GM12864 (cell line): ENCODE measurements at places on chromosomes 5 and 9.

DNA sequence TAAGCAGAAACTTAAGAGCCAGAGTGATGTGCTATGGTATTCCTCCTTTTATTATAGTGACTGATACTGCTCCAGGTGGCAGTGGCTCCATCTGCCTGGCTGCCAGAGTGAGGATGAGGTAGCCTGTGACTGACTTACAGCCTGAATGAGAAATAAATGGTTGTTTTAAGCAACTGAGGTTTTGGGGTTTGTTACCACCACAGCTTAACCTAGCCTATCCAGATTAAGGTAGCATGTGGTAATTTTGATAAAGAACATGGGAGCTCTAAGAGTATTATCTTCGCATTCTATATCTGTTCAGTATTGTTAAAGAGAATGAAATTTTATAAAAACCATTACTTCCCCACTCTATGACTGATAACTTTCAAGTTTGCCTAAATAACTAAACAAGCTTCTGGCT lies 39.0 kb downstream of the GOLPH3 start:
- DNase-seq: no peak

DNA sequence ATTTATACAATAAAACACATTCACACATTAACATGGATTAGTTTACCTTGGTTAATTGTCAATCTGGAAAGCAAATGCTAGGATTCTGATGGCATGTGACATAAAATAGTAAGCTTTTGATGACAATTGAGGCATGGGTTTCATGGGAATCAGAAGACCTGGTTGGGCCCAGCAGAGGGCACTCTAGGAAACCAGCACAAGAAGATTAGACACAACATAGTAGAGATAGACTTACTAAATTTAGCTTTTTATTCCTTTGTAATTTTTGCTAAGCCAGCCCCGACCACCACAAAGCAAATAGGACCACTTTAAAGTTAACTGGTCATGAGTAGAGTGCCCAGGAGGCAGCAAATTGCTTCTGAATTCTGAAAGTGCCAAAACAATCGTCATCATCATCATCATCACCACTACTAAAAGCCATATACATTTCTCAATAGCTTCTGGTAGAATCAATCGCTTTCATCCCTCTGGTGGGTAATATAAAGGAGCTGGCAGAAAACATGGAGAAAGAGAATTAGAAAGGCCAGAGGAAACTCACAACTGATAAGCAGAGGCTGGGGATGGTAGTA lies 163.2 kb downstream of the ARRDC3 start:
- no peak for DNase-seq

DNA sequence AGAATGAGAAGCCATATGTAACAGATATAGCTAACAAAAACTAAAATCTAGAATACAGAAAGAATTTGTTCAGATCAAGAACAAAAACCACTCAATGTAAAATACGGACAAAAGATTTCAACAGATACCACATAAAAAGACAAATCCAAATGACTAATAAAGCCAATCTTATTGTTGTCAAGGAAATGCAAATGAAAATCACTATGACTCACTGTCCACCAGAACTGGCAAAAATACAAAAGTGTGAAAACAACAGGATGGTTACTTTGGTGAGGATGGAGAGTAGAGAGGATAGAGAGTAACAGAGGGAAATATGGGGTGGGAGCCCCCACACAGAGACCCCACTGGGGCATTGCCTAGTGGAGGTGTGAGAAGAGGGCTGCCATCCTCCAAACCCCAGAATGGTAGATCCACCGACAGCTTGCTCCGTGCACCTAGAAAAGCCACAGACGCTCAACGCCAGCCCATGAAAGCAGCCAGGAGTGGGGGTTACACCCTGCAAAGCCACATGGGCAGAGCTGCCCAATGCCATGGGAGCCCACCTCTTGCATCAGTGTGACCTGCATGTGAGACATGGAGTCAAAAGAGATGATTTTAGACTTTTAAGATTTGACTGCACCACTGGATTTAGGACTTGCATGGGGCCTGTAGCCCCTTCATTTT lies 15.2 kb upstream of the RHOBTB3 start:
- no peak for DNase-seq

GRCh38 chr9:134383148-134383547 lies 56.9 kb downstream of the RXRA start:
- no peak for DNase-seq

DNA sequence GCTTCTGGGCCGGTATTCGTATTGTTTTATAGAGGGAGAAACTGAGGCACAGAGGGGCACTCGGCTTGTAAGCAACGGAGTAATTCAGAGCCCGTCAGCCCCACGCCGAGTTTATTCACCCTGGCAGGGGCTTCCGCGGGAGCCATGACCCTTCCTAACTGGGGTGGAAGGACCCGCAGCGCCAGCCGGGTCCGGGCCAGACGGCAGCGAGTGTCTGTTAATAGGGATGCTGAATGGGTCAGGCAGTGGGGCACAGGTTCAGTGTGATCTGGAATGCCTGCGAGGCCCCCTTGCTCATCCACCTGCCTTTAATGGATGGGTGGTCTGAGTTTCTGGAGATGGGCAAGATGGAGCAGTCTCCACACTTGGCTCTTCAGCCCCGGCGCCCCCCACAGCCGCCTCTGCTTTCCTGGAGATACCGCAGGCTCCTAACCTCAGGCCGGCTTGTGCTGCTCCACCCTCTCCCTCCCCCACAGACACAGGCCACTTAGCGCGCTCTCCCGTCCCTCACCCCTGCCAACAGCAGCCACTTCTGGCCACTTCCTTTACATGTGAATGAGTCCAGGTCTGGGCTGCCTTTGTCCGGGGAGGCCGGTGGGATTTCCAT lies 147.1 kb downstream of the ERCC6L2 start:
- no peak for DNase-seq

- DNase-seq: no peak
These were observed 22.6 kb upstream of the RAPGEF1 start for GRCh38 chr9:131762356-131762932.

DNA sequence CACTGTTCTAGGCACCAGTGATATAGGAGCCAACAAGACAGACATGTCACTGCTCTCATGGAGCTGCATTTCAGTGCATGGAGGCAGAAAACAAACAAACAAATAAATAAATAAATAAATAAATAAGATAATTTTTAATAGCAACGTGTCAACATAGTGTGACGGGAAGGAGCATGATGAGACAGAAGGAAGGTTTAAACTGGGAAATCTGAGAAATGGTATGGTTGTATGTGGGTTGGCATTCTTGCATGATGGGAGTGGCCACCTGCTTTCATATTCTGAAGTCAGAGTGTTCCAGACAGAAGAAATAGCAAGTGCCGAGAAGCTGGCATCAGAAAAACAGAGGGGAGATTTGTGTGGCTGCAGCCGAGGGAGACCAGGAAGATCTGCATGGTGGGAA lies at the start of gene PCA3:
TSS of gene PCA3 (plus strand) at position 301 of the 400 bp plus-strand sequence.
- no peak for DNase-seq

GRCh38 chr9:89317282-89317681 lies 1.0 kb upstream of the SECISBP2 start:
- no peak for DNase-seq

DNA sequence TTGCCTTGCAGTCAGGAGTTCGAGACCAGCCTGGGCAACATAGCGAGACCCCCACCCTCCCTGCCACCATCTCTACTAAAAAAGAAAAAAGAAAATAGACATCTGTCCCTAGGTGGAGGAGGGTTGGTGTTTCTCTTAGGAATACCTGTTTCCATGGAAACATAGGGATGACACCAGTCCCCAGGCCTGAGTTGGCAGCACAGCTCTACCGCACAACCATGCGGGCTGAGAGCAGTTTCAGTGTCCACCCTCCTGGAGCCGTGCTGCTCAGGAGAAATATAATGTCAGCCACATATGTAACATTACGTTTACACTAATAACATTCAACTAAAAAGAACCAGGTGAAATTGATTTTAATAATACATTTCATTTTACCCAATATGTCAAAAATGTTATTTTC lies 39.3 kb upstream of the CDK20 start:
- no peak for DNase-seq

DNA sequence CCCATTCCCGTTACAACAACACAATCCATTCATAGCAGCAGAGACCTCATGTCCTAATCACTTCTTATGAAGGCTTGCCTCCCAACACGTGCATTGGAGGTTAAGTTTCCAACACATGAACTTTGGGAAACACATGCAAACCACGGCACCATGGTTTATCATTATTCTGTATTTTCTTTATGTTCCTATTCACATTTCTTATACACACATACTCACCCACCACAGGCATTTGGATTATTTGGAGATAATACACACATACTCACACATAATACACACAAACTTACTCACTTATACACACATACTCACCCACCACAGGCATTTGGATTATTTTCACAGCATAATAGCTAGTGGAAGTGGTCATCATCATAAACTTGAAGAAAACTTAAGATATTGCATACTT lies 75.6 kb downstream of the C7 start:
- DNase-seq: no peak

DNA sequence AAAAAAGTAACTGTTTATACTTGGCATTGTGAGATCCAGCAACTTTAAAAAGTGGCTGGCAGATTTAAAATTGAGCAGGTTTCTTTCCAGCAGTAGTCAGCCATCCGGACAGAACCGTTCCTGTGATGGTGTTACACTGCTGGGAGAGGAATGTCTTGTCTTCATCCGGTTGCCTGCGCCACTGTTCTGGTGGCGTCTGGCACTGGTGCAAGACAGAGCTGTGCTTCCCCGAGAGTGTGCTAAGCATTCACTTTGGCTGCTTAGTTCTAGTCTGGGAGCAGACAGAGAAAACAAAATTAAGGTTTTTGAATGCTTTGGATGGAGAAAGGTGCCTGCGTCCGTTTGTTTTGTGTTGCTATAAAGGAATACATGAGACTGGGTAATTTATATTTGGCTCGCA lies 35.5 kb upstream of the CREBRF start:
- no peak for DNase-seq

DNA sequence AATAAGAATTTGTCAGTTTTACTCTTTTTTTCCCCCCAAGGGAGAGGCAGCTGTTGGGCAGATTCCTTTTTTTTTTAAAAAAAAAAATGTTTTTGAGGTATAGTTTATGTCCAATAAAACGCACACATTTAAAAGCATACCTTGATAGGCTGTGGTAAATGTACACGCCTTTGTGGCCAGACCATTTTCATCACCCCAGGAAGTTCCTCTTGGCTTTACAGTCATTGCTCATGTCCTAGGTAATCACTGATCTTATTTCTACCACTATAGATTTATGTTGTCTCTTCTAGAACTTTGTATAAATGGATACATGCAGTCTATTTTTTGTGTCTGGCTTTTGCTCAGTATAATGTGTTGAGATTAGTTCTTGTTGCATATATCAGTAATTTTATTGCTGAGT lies 9.8 kb downstream of the SUB1 start:
- no peak for DNase-seq

GRCh38 chr9:89080193-89080592 lies 88.9 kb downstream of the S1PR3 start:
- DNase-seq: no peak

DNA sequence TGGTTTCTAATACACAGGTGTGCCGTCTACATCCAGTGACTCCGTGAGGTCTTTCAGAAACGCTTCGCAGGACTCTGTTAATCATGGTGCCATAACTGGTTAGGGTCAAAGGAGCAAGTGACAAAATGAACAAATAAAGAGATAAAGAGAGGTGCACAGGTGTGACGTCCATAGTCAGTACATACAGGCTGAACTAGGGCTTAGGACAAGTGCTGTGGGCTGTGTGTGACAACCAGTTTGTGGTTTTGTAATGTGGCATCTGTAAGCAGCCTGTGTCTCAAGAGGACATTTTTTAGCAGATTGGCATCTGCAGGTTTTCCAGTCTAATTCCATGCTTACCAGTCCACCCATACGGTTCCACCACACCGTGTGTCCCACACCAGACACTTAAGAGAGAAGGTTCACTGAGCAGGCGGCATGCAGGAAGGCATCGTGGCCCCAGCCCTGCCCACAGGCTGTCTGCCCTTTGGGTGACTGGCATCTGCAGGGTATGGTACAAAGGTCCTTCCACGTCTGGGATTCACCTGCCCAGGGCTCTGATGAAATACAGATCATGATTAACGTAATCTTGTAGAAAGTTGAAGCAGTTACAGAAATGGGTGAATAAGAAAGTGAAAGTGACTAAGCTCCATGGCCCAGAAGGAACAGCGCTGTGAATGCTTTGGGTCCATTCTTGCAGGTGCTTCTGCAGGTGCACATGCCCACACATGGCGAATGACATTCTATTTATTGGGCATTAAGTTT lies 26.9 kb downstream of the SRD5A1 start:
- DNase-seq: peak; percentile 42

GRCh38 chr9:100277166-100277979 lies 75.4 kb downstream of the TEX10 start:
- DNase-seq: no peak

DNA sequence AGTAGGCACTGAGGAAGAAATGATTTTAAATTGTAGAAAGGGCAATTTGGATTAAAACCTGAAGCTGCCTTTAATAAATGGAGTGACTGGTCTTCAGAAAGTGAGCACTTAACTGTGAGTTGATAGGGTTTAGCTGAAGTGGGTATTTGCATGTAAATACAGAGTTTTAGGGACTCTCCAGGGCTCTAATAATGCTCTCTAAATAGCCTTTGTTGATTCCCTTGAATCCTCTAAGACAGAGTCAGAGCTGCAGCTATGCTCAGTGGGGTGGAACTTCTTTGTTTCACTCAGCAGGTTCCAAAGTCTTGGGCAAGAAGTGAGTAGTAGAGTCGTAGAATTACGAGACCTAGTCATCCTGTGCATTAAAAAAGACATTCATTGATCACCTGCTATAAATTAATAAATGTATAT lies 21.4 kb downstream of the GLRA1 start:
- peak; percentile 42 for DNase-seq

DNA sequence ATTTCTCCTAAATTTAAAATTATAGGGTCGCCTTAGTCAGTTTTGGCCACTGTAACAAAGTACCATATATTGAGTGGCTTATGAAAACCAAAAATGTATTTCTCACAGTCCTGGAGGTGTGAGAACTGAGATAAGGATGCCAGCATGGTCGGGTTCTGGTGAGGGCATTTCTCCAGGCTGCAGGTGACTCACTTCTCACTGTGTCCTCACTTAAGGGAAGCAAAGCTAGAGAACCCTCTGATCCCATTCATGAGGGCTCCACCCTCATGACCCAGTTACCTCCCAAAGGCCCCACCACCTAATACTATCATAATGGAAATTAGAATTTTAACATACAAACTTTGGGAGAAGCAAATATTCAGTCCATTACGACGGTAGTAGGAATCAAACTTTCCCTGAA lies 75.1 kb upstream of the FBN2 start:
- DNase-seq: no peak

DNA sequence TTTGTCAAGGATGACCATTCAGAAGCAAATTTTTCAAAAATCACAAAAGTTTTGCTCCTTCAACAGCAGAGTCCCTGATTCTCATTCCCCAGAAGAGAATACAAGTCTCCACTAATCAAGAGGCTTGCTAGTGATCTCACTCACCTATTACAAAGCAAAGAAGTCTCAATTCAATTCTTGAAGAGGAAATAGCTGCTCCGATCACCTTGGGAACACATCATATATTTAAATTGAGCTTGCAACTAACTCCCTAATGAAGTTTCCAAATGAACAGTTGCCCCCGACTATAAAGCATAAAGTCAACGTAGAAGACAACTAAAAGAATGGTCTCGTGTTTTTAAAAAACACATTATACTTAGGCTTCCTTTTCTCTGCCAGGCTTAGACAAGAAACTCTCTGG lies 1.6 kb downstream of the LIFR start:
- DNase-seq: no peak

GRCh38 chr5:107199756-107200155 lies 471.0 kb downstream of the EFNA5 start:
- DNase-seq: no peak
